MCF 10A (cell line): ENCODE measurements at places on chromosomes 2 and 18. TPM values are rescaled to one million over a fixed set of nuclear protein-coding genes. Genes with fewer than 3 reads are reported as not detected.

The GPR39 gene
- 7.2 and 7.7 TPM in 2 replicates for total RNA-seq

The UGT1A8 gene
- total RNA-seq: not detected in 2 replicates

The UGT1A1 gene
- not detected in 2 replicates for total RNA-seq

The ZNF521 gene
- not detected in 2 replicates for total RNA-seq

The RNF25 gene
- 58.9 and 60.8 TPM in 2 replicates for total RNA-seq

The DTNB gene
- total RNA-seq: 22.7 and 26.3 TPM in 2 replicates

The NLRC4 gene
- total RNA-seq: 0.12 and 0.27 TPM in 2 replicates

The SMAD2 gene
- total RNA-seq: 148 and 167 TPM in 2 replicates

The SLC14A1 gene
- not detected in 2 replicates for total RNA-seq

GRCh38 chr18:68181956-68182355, 533.0 kb downstream of the TMX3 start:
- H3K4me3 ChIP-seq: no peak overlapping the region
- no peaks in the 10 kb centered on the region for H3K27me3 ChIP-seq
- H3K27ac ChIP-seq: no peak overlapping the region
- no peaks in the 10 kb centered on the region for H3K36me3 ChIP-seq
- peaks cover 33% of the 10 kb centered on the region for H3K4me1 ChIP-seq
- peak; percentile 1 for DNase-seq

GRCh38 chr2:234348081-234348480, 148.8 kb downstream of the ARL4C start:
- DNase-seq: no peak
- no peaks in the 10 kb centered on the region for H3K27me3 ChIP-seq
- H3K36me3 ChIP-seq: no peaks in the 10 kb centered on the region

GRCh38 chr2:105121434-105121833, 83.6 kb downstream of the MRPS9 start:
- peaks cover 7% of the 10 kb centered on the region for H3K27me3 ChIP-seq
- peaks cover 5% of the 10 kb centered on the region for H3K4me1 ChIP-seq
- no peak for DNase-seq
- H3K36me3 ChIP-seq: peaks cover 5% of the 10 kb centered on the region

- H3K36me3 ChIP-seq: peaks cover 34% of the 10 kb centered on the region
- DNase-seq: peak; percentile 71
- peaks cover 68% of the 10 kb centered on the region for H3K4me1 ChIP-seq
- H3K4me3 ChIP-seq: peak overlapping the region; percentile 7
Measured at GRCh38 chr2:172464400-172465129, 37.2 kb downstream of the ITGA6 start.

DNA sequence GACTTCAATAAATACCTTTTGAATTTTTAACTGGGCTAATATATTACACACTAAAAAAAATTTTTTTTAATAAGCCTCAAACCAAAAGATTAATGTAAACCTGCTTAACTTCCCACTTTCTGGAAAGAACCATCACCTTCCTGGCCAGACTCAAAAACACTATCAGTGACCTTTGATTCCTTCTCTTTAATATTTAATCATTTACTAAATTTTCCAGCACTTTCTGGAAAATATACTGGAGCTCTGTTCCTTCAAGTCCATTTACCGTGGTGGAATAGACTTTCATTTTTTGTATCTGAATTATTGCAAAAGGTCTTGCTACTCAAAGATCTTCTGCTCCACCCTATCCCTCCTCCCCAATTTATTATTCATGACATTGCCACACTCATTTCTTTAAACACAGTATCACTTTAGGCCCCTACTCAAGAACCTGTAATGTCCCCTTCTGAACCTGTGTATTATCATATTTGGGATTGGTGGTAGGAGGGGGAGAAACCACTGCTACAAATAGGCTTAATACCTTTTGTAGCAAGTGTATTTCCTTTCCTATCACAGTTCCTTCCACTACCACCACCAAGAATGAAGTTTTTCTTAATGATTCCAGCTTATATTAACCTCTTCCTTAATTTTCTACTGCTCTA, 7.4 kb downstream of the PPP4R3B start:
- H3K27me3 ChIP-seq: no peaks in the 10 kb centered on the region
- H3K36me3 ChIP-seq: peaks cover 52% of the 10 kb centered on the region
- H3K4me3 ChIP-seq: no peak overlapping the region

GRCh38 chr18:79737426-79737825, 57.8 kb downstream of the CTDP1 start:
- H3K4me3 ChIP-seq: no peak overlapping the region
- DNase-seq: no peak
- no peaks in the 10 kb centered on the region for H3K27me3 ChIP-seq
- H3K4me1 ChIP-seq: no peaks in the 10 kb centered on the region
- H3K36me3 ChIP-seq: peaks cover 38% of the 10 kb centered on the region

DNA sequence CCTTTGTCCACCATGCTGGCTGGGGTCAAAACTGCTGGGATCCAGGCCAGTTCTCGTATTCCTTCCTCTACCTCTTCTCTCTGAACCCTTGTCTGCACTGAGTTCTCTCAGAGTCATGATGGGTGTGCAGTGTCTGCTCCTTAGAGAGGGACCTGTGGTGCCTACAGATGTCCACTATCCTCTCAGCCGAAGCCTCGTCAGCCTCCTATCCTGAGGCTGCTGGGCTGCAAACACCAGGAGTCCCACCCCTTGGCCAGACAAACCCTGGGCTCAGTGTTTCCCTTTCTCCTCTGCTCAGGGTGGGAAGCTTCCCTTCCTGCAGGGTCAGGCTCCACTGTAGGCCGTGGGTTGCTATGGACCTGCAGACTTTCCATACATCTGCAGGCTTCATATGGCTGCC, 2.3 kb downstream of the INPP5D start:
- no peak overlapping the region for H3K27ac ChIP-seq
- peaks cover 8% of the 10 kb centered on the region for H3K4me1 ChIP-seq
- no peaks in the 10 kb centered on the region for H3K27me3 ChIP-seq
- H3K4me3 ChIP-seq: no peak overlapping the region

- no peak overlapping the region for H3K27ac ChIP-seq
- no peaks in the 10 kb centered on the region for H3K4me1 ChIP-seq
- peak; percentile 6 for DNase-seq
- no peaks in the 10 kb centered on the region for H3K36me3 ChIP-seq
- peaks cover 41% of the 10 kb centered on the region for H3K27me3 ChIP-seq
- H3K4me3 ChIP-seq: no peak overlapping the region
Measured at GRCh38 chr2:98295721-98296414, 50.4 kb upstream of the CNGA3 start.

GRCh38 chr18:36756242-36756641, 72.6 kb downstream of the TPGS2 start:
- DNase-seq: peak; percentile 19
- peaks cover 11% of the 10 kb centered on the region for H3K4me1 ChIP-seq
- H3K36me3 ChIP-seq: no peaks in the 10 kb centered on the region
- peak overlapping the region; percentile 49 for H3K27ac ChIP-seq
- no peak overlapping the region for H3K4me3 ChIP-seq

- no peaks in the 10 kb centered on the region for H3K36me3 ChIP-seq
- peaks cover 68% of the 10 kb centered on the region for H3K27me3 ChIP-seq
- H3K27ac ChIP-seq: no peak overlapping the region
- no peak overlapping the region for H3K4me3 ChIP-seq
- H3K4me1 ChIP-seq: peaks cover 10% of the 10 kb centered on the region
Measured at GRCh38 chr18:57445488-57446319, 10.5 kb downstream of the ONECUT2 start.

- DNase-seq: peak; percentile 53
- H3K27ac ChIP-seq: no peak overlapping the region
- no peaks in the 10 kb centered on the region for H3K27me3 ChIP-seq
- H3K36me3 ChIP-seq: no peaks in the 10 kb centered on the region
Measured at GRCh38 chr2:178404368-178404767, 46.6 kb downstream of the PRKRA start.

DNA sequence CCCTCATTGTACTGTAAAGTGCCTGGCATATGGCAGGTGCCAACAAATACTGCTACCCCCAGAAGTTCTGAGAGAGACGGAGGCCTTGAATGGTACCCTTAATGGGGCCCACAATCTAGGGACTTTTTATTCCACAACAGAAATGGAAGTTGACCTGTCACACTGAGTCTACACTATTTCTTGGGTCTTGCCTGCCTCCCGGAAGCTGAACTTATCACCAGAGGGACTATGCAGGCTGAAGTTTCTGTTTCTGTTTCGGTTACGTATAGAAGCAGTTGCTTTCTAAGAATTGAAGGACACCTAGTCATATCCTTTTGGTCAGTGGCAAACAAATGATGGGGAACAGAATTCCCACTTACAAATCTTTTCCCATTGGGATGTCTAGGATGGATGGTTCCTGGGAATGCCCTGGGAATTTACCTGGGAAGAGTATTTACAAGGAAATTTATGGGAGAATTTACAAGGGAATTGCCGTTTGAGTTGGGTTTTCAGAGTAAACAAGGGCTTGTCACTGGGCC, 74.2 kb downstream of the HS1BP3 start:
- peaks cover 34% of the 10 kb centered on the region for H3K4me1 ChIP-seq
- H3K27ac ChIP-seq: no peak overlapping the region
- no peak for DNase-seq
- H3K27me3 ChIP-seq: no peaks in the 10 kb centered on the region
- H3K36me3 ChIP-seq: peaks cover 6% of the 10 kb centered on the region

DNA sequence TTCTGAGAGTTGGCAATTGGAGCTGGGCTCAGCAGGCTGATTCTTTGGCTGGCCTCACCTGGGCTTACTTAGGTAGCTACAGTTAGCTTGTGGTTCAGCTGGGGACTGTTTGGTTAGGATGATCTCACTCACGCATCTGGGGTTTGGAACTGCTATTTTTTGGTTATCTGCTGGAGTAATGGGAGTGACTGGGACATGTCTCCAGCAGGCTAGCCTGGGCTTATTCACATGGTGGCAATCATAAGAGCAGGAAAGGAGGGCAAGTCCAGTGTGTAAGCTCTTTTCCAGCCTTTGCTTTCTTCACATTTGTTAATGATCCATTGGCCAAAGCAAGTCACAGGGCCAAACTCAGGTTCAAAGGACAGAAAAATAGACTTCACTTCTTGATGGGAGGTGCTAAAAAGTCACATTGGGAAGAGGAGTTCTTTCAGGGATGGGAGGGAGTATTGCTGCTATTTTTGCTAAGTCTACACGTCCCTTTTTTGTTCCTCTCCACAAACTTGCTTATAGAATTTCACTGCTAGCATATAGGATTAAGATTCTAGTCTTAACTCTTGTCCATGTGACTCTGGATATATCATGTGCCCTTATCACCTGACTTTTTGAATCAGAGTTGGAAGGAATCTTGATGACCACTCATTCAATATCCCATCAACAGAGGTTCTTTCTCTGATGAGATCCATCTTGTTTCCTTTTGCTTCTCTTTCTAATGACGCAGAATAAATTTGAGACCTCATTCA, 174.0 kb downstream of the ZFP36L2 start:
- H3K27me3 ChIP-seq: no peaks in the 10 kb centered on the region
- no peak for DNase-seq
- no peaks in the 10 kb centered on the region for H3K36me3 ChIP-seq
- peaks cover 52% of the 10 kb centered on the region for H3K4me1 ChIP-seq
- H3K27ac ChIP-seq: peak overlapping the region; percentile 93

- H3K27ac ChIP-seq: no peak overlapping the region
- peaks cover 23% of the 10 kb centered on the region for H3K36me3 ChIP-seq
- peaks cover 11% of the 10 kb centered on the region for H3K4me1 ChIP-seq
Measured at GRCh38 chr2:38123911-38124310, 48.0 kb upstream of the CYP1B1 start.

- H3K36me3 ChIP-seq: peaks cover 10% of the 10 kb centered on the region
- H3K4me3 ChIP-seq: no peak overlapping the region
- no peak for DNase-seq
Measured at GRCh38 chr2:159119652-159120257, 151.3 kb downstream of the TANC1 start.

- no peak overlapping the region for H3K4me3 ChIP-seq
- no peak for DNase-seq
- H3K36me3 ChIP-seq: no peaks in the 10 kb centered on the region
- H3K4me1 ChIP-seq: peaks cover 9% of the 10 kb centered on the region
- H3K27me3 ChIP-seq: no peaks in the 10 kb centered on the region
- H3K27ac ChIP-seq: peak overlapping the region; percentile 13
Measured at GRCh38 chr2:107712857-107713256, 113.8 kb upstream of the RGPD4 start.

- no peak for DNase-seq
- H3K36me3 ChIP-seq: peaks cover 11% of the 10 kb centered on the region
- no peaks in the 10 kb centered on the region for H3K27me3 ChIP-seq
- peaks cover 24% of the 10 kb centered on the region for H3K4me1 ChIP-seq
- H3K4me3 ChIP-seq: no peak overlapping the region
- no peak overlapping the region for H3K27ac ChIP-seq
Measured at GRCh38 chr2:157747280-157747679, 118.6 kb upstream of the ACVR1C start.

DNA sequence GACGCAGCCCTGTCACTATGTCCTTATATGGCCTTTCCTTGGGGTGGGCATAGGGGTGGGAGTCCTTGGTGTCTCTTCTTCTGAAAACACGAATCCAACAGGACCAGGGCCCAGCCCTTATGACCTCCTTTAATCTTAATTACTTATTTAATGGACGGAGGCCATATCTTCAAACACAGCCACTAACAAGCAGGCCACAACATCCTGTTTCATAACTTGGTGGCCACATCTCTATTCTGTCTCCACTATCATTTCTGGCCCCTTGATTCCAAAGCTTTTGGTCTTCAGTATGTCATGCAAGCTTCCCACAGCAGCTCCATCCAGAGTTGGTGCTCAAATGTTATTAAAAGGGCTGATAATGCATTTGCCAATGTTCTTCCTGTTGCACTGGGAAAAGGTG, 287.3 kb upstream of the SMIM21 start:
- H3K4me1 ChIP-seq: no peaks in the 10 kb centered on the region
- H3K36me3 ChIP-seq: no peaks in the 10 kb centered on the region
- no peak overlapping the region for H3K4me3 ChIP-seq

DNA sequence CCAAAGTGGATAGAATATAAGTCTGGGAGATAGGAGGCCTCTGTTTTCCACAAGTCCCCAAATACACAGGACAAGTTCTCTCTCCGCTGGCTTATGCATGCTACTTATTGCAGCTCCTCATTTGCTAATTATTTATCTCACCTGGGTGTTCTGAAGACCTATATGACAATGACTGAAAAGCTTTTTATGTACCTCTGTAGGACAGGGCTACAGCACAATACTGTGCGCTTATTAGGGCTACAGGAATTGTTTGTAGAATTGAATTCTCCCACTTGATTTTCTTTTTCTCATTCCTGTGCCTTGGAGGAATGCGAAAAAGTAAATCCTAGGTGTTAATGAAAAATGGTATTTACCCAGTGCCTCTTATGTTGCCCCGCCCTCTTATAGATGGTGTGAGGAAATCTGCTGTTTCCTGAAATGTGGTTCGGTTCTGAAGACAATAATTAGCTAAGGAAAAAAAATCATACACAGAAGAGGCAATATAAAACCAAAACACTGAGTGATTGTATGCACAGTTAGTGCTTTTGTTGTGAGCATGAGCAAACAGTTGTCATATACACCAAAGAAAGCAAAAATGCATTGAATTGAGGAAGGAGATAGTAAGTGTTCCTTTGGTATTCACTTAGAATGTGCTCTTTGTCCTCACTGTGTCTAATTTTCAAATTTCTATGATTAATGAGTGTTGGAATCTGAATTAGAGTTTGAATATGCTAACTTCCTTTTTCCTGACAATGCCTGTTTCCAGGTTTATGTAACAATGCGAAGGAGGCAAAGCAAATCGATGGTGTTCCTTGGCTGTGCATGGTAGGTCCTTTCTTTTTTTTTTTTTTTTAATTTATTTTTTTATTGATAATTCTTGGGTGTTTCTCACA, 78.7 kb upstream of the PNPT1 start:
- no peaks in the 10 kb centered on the region for H3K27me3 ChIP-seq
- peak overlapping the region; percentile 35 for H3K27ac ChIP-seq

GRCh38 chr2:218508299-218508698, 59.9 kb downstream of the USP37 start:
- H3K27ac ChIP-seq: no peak overlapping the region
- no peak overlapping the region for H3K4me3 ChIP-seq
- no peaks in the 10 kb centered on the region for H3K27me3 ChIP-seq
- DNase-seq: no peak
- H3K36me3 ChIP-seq: peaks cover 31% of the 10 kb centered on the region

GRCh38 chr2:177161741-177162460, 50.7 kb upstream of the HNRNPA3 start:
- peaks cover 6% of the 10 kb centered on the region for H3K4me1 ChIP-seq
- no peaks in the 10 kb centered on the region for H3K27me3 ChIP-seq
- H3K27ac ChIP-seq: no peak overlapping the region
